Hair follicle dermal papilla cell (primary cell): ENCODE measurements at places on chromosomes 11 and 22. TPM values are rescaled to one million over a fixed set of nuclear protein-coding genes. Genes with fewer than 3 reads are reported as not detected.

LUZP2 gene
- total RNA-seq = 0.32 and 0.73 TPM in 2 replicates

CARNS1 gene
- under 0.01 and 0.16 TPM in 2 replicates for total RNA-seq

MPEG1 gene
- total RNA-seq = not detected in 2 replicates

CECR2 gene
- not detected in 2 replicates for total RNA-seq

RFPL3 gene
- not detected in 2 replicates for total RNA-seq

MRPL16 gene
- 25.9 and 26.1 TPM in 2 replicates for total RNA-seq

EHF gene
- under 0.01 TPM in 1 of 2 replicates, not detected in the other for total RNA-seq

BSX gene
- not detected in 2 replicates for total RNA-seq

SCN4B gene
- total RNA-seq = under 0.01 TPM in 1 of 2 replicates, not detected in the other

MYO7A gene
- total RNA-seq = under 0.01 TPM in 1 of 2 replicates, not detected in the other

KCTD14 gene
- total RNA-seq = 4.4 and 6.0 TPM in 2 replicates

LMO1 gene
- total RNA-seq = not detected in 2 replicates

TCN1 gene
- total RNA-seq = not detected in 2 replicates

SCGB1C1 gene
- total RNA-seq = not detected in 2 replicates

OR4D5 gene
- total RNA-seq = not detected in 2 replicates

MS4A15 gene
- not detected in 2 replicates for total RNA-seq

EPS8L2 gene
- 19.3 and 31.7 TPM in 2 replicates for total RNA-seq

P2RY6 gene
- total RNA-seq = 0.49 and 0.97 TPM in 2 replicates
